ENCODE measurements at places on chromosomes 5 and 9.

GRCh38 chr9:27276193-27277030 is 20.5 kb downstream of the EQTN start:
- peak; percentile 44 for ATAC-seq

- ATAC-seq = peak; percentile 53
Observed at GRCh38 chr9:19408316-19408692, 505 bp upstream of the ACER2 start.

DNA sequence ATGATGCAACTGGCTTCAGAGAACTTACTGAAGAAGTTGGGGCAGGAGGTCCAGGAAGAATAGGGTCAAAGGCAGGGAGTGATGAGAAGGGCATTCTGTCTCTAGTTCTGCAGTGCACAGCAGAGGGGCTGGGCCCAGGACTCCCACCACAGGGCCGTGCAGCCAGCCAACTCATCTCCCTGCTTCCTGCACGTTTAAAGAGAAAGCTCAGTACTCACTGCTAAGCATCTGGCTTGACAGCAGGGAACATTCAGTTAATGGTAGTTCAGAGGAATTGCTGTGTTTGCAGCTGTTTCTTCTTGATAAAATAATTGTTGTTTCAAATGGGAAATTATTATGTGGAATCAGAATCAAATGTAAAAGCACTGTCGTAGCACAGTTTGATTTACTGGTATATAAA is 25.6 kb upstream of the SCAMP1 start:
- ATAC-seq = no peak

DNA sequence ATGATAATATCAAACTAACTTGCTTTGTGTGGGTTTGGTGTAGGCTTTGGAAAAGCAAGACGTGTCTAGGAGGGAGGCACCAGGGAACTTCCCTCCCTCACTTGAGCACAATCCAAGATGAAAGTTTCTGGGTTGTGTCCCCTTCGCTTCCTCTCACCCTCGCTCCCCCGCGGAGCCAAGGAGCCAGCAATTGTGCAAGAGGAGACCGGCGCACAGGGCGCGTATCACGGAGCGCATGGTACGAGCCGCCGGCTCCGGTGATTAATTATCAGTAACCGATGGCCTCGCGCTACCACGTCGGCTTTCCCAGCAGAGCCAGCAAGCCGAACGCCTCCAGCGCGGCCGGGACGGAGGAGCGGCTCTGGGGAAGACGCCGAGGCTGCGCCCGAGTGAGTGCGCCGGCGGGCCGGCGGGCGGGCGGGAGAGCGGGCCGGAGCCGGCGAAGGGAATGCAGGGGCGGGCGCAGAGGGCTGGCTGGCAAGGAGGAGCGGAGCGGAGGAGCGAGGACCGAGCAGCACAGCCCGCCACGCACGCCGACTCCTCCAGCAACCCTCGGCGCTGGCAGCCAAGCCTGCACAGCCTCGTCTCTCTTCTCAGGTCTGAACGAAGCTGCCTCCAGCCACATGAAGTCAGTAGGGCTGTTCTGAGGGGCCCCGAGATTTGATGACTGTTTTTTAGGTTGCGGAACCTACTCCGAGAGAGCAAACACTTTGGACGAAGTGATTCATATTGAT is 143.6 kb downstream of the BNC2 start:
- ATAC-seq = peak; percentile 88

Data from gastroesophageal sphincter (tissue), 4 donors.